HuH-7.5 (cell line): ENCODE measurements at places on chromosomes 7 and 10.
A peak's percentile ranks its signal among the peaks of the same experiment; 100 is the strongest.

GRCh38 chr7:79502151-79502550 is 48.7 kb upstream of the MAGI2 start:
- no peak for DNase-seq

DNA sequence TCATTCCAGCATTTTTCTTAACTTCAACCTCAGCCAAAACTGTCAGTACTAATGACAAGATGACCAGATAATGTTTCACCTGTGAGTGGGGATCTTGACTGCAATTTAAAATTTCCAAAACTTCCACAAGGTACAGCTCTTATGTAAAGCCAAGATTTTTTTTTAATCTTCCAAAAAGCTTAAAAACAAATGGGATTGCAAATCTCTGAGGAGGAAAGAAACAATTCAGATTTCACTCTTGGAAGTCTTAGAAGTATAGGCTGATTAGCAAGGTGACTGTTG is 90.2 kb downstream of the AGMO start:
- no peak for DNase-seq

DNA sequence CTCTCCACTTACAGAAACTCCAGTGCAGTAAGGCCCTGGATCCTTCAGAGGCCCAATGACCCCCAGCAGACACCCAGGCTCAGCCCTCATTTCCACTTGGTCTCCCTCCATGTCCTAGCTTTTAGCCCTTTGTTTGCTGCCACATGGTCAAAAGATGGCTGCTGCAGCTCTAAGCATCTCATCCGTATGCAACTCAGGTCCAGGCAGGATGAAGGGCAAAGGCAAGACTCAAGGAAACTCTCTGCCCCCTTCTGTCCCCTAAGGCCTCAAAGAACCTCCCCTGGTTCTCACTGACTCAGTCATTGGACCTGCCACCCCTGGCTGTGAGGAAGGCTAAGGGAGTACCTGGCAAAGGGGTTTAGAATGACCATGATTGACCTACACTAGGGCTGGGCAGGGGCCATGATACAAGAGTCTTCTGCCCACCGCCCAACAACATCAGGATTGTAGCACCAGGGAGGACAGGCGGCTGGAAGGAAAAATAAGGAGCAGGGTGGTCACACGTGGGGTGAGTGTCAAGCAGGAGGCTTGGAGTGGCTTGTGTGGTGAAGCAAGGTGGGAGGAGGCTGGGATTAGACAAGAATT is 303.8 kb upstream of the ZMIZ1 start:
- no peak for DNase-seq

GRCh38 chr10:20443094-20443493 is 454.0 kb downstream of the NEBL start:
- no peak for DNase-seq

DNA sequence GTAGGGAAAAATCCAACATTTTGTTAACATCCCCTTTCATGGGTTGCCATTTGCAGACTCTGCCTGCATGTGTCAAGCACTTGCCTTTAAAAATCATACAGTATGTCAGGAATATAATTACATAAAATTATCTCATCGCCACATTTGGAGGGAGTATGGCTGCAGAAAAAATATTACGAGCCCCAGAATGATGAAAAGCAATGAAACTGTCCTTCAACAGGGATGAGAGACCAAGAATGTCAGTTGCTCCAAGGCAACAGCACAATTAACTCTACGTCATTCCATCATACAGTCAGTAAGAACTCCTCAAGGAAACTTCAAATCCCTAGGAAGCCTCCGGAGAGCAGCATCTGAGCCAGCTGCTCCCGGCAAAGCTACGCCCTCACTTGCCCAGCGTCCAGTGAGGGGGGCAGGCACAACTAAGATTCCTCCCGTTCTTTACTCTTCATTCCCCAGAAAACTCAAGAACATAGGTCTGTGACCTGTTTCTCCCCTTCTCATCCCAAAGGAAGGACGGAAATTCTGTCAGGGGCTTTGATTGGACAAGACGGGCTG is 132.9 kb downstream of the ANLN start:
- no peak for DNase-seq

GRCh38 chr10:110699859-110700468 is 55.8 kb downstream of the RBM20 start:
- DNase-seq: no peak

- DNase-seq: no peak
Measured at GRCh38 chr7:146791344-146792285, 675.0 kb downstream of the CNTNAP2 start.

GRCh38 chr7:12716134-12716681 is 28.8 kb downstream of the ARL4A start:
- DNase-seq: no peak

DNA sequence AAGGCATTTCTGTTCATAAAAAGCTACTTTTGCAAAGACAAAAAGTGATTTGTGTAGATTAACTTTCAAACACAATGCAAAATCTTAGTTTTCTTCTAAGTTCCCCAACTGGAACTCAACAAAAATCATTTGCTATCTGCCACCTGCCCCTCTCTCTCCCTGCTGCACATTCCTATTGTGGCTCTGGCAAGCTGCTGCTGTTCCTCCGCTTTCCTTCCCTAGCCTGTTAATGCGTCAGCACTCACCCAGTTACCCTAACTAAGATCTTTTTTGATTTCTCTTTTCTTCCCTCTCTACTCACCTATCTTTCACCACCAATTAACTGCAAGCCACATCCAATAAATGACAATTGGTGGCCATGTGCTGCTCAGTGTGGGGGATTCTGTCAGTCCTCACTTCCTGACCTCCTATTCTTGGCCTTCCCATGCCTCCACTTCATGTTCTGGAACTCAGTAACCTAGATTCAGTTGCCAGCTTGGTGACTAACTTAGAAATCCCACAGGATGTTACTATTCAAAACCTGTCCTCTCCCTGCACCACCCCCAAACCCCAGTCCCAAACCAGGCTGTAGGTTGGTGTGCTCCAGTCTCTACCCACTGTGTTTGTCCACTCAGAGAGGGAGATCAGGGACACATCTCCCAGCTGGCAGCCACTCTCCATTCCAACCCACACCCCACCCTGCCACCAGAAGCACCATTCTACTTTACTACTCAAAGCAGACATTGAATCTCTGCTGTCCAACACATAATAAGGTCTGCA is 140.2 kb upstream of the CTTNBP2 start:
- no peak for DNase-seq

GRCh38 chr10:988667-989545 is 672 bp downstream of the GTPBP4 start:
- DNase-seq: peak; percentile 47

DNA sequence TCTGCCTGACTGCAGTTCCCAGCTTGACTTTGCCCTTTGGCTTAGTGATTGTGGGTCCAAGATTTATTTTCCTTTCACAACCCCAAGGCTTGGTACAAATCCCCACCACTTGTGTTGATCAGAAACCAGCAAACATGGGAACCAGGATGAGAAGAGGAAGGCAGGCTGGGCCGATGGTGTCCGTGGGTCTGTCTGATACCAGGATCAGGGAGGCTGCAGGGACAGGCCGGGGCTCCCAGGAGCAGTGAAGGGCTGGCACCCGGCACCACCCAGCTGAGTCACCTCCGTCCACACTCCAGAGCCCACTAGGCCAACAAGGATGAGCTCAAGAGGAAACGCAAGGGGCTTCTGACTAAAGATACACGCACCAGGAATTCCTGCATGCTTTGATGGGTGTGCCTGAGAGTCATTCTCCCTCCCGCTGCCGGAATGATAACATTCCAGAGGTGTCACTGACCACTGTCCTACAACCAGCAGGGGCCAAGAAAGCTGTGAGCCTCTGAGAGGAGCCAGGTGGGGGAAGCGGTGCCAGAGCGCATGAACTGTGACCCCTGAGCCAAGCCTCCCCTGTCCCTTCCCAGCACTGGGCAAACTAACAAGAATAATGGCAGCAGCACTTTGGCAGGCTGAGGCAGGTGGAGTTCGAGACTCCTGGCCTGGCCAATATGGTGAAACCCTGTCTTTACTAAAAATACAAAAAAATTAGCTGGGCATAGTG is 29.2 kb upstream of the PROSER2 start:
- peak; percentile 63 for DNase-seq

- no peak for DNase-seq
Measured at GRCh38 chr10:113985297-113985844, 58.3 kb upstream of the ADRB1 start.

GRCh38 chr7:2610898-2611297 is 20.9 kb upstream of the TTYH3 start:
- DNase-seq: no peak

- DNase-seq: no peak
Measured at GRCh38 chr7:135965602-135966001, 11.6 kb downstream of the MTPN start.
